ENCODE measurements at places on chromosomes 5 and 9. TPM values are rescaled to one million over a fixed set of nuclear protein-coding genes. Genes with fewer than 3 reads are reported as not detected.
A peak's percentile ranks its signal among the peaks of the same experiment; 100 is the strongest.

CTXN3 gene
- not detected for total RNA-seq

GRCh38 chr5:114438471-114438870 lies 76.6 kb downstream of the KCNN2 start:
- no peaks in the 10 kb centered on the region for H3K27me3 ChIP-seq
- no peak overlapping the region for H3K4me3 ChIP-seq
- no peaks in the 10 kb centered on the region for H3K4me1 ChIP-seq
- no peaks in the 10 kb centered on the region for H3K36me3 ChIP-seq
- no peak for DNase-seq
- H3K27ac ChIP-seq = no peak overlapping the region

LECT2 gene
- not detected for total RNA-seq

- no peak for DNase-seq
- no peaks in the 10 kb centered on the region for H3K27me3 ChIP-seq
- no peaks in the 10 kb centered on the region for H3K36me3 ChIP-seq
- no peak overlapping the region for H3K4me3 ChIP-seq
- H3K27ac ChIP-seq = peak overlapping the region; percentile 4
These were observed 169.3 kb downstream of the MACROH2A1 start for GRCh38 chr5:135229679-135230132.

DNA sequence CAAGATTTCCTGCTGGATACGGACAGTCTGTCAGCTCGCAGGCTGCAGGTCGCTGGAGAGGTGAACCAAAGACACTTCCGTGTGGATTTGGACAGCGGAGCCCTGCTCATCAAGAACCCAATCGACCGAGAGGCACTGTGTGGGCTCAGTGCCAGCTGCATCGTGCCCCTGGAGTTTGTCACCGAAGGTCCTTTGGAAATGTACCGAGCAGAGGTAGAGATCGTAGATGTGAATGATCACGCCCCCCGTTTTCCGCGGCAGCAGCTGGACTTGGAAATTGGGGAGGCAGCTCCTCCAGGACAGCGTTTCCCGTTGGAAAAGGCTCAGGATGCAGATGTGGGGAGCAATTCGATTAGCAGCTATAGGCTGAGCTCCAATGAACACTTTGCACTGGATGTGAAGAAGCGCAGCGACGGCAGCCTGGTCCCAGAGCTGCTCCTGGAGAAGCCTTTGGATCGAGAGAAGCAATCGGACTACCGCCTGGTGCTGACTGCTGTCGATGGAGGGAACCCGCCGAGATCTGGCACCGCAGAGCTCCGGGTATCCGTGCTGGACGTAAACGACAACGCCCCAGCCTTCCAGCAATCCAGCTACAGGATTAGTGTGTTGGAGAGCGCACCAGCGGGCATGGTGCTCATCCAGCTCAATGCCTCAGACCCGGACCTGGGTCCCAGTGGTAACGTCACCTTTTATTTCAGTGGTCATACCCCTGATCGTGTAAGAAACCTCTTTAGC lies 658 bp downstream of the PCDHGC4 start:
- no peak overlapping the region for H3K27ac ChIP-seq
- H3K27me3 ChIP-seq = no peaks in the 10 kb centered on the region
- no peaks in the 10 kb centered on the region for H3K4me1 ChIP-seq
- no peaks in the 10 kb centered on the region for H3K36me3 ChIP-seq
- DNase-seq = peak; percentile 78

SLC36A2 gene
- not detected for total RNA-seq

- no peak overlapping the region for H3K27ac ChIP-seq
- no peak for DNase-seq
- H3K4me1 ChIP-seq = no peaks in the 10 kb centered on the region
- H3K27me3 ChIP-seq = no peaks in the 10 kb centered on the region
These were observed 1728.3 kb upstream of the CDH9 start for GRCh38 chr5:28766565-28767158.

ARSI gene
- total RNA-seq = 0.91 TPM

GRCh38 chr5:78483809-78484521 lies 123.5 kb downstream of the SCAMP1 start:
- peaks cover 2% of the 10 kb centered on the region for H3K36me3 ChIP-seq
- peaks cover 12% of the 10 kb centered on the region for H3K4me1 ChIP-seq
- H3K27ac ChIP-seq = no peak overlapping the region
- no peaks in the 10 kb centered on the region for H3K27me3 ChIP-seq
- no peak for DNase-seq
- H3K4me3 ChIP-seq = no peak overlapping the region

DNAJC18 gene
- 26.4 TPM for total RNA-seq

- no peak overlapping the region for H3K4me3 ChIP-seq
- no peaks in the 10 kb centered on the region for H3K27me3 ChIP-seq
- DNase-seq = no peak
- no peak overlapping the region for H3K27ac ChIP-seq
These were observed 2.7 kb downstream of the NDST1 start for GRCh38 chr5:150510460-150511263.

- no peak for DNase-seq
- H3K4me3 ChIP-seq = no peak overlapping the region
- H3K27ac ChIP-seq = no peak overlapping the region
These were observed 2.1 kb upstream of the GRM6 start for GRCh38 chr5:178997191-178997590.

DNA sequence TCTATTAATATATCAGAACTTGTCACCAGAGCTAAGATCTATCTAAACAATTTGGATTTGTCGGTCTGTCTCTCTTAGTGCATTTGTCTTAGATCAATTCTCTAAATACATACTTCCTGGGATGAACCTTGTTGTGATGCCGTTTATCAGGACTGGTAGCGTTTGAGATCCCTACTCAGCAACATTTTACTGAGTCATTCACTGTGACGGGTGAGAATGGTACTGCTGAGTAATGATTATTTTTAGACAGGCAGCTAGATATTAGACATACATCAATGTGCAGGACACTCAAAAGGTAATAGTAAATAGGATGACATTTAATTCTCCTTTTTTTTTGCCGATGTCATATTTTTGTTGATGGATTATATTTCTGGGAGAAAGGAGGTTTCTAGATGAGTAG lies 209.0 kb downstream of the CSNK1G3 start:
- DNase-seq = no peak
- H3K4me3 ChIP-seq = no peak overlapping the region
- H3K27ac ChIP-seq = no peak overlapping the region
- H3K27me3 ChIP-seq = no peaks in the 10 kb centered on the region
- no peaks in the 10 kb centered on the region for H3K36me3 ChIP-seq

GRCh38 chr9:80605793-80606192 lies 1034.0 kb downstream of the TLE4 start:
- H3K36me3 ChIP-seq = no peaks in the 10 kb centered on the region
- no peak overlapping the region for H3K27ac ChIP-seq
- no peak for DNase-seq

- H3K36me3 ChIP-seq = no peaks in the 10 kb centered on the region
- peak overlapping the region; percentile 37 for H3K4me3 ChIP-seq
- H3K27ac ChIP-seq = peak overlapping the region; percentile 95
- no peak for DNase-seq
- peaks cover under 1% of the 10 kb centered on the region for H3K4me1 ChIP-seq
These were observed 243.4 kb upstream of the KLF4 start for GRCh38 chr9:107732781-107733522.

DNA sequence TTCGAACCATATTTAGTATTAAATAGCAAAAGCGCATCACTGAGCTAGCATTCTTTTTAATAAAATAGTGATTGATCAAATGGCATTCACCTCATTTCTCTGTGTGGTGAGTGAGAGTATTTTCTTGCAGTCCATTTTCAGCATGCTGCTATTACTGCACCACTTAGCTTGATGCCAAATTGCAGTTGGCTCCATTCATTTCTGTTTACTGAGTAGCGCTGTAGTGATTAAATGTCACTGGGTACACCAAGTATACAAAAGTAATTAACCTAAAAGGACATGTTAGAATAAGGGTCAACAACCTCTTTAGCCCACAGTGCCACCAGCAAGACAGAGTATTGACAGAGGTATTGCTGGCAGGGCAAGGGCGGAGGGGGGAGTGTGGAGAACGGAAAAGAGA lies 122.0 kb downstream of the TLE4 start:
- no peak overlapping the region for H3K4me3 ChIP-seq
- H3K4me1 ChIP-seq = no peaks in the 10 kb centered on the region
- H3K27ac ChIP-seq = no peak overlapping the region
- no peaks in the 10 kb centered on the region for H3K36me3 ChIP-seq
- H3K27me3 ChIP-seq = no peaks in the 10 kb centered on the region

- H3K36me3 ChIP-seq = no peaks in the 10 kb centered on the region
- no peaks in the 10 kb centered on the region for H3K4me1 ChIP-seq
- H3K27ac ChIP-seq = peak overlapping the region; percentile 40
- no peak for DNase-seq
These were observed 1.1 kb downstream of the DMRTA1 start for GRCh38 chr9:22447618-22448305.

HRH2 gene
- 12.6 TPM for total RNA-seq

GRCh38 chr5:132629230-132629944 lies 28.6 kb upstream of the IL13 start:
- no peak overlapping the region for H3K4me3 ChIP-seq
- no peak overlapping the region for H3K27ac ChIP-seq
- no peak for DNase-seq
- H3K36me3 ChIP-seq = peaks cover 2% of the 10 kb centered on the region
- no peaks in the 10 kb centered on the region for H3K27me3 ChIP-seq
